Epithelial cell of proximal tubule (primary cell): ENCODE measurements at places on chromosomes 1 and 21. TPM values are rescaled to one million over a fixed set of nuclear protein-coding genes. Genes with fewer than 3 reads are reported as not detected.

PLA2G2D gene
- total RNA-seq = not detected in 2 replicates

PLA2G2F gene
- 3.8 and 4.2 TPM in 2 replicates for total RNA-seq

GJA5 gene
- total RNA-seq = 1.2 and 2.7 TPM in 2 replicates

ALPL gene
- total RNA-seq = 0.43 TPM in 1 of 2 replicates, not detected in the other

TMEM269 gene
- total RNA-seq = not detected in 2 replicates

DNA sequence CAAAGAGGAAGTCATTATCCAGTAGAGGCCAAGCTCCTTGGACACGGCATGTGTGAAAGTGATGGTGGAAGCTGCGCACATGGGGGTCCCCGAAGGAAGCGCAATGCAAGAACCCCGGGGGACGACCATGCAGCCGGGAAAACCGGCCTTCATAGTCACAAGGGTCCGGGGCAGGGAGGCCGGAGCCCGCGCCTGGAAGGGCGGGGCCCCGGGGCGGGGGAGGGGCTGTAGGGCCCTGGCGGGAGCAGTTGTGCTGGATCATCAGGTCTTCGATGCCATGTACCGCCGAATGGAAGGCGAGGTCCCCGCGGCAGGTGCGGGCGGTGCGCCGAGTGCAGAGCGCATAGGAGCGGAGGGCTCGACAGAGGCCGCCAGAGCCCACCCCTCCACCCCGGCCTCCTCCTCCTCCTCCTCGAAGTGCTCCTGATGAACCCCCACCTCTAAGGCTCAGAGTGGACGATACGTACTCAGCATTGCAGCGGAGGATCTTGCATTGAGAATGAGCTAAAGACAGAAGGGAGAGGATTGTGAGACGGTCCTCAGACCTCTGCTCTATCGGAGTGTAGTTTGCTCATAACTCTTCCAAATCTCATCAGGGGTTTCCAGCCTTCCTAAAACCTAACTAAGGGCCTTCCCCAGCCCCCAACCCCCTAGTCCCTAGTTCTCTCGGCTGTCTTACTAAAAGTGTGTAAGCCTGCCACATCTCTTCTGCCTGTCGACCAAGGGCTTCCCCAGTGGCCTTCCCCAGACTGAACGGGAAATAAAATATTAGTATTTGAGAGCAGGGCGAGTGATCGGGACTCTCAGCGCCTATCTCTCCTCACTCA lies 2.1 kb downstream of the HJV start:
- DNase-seq = no peak

DNA sequence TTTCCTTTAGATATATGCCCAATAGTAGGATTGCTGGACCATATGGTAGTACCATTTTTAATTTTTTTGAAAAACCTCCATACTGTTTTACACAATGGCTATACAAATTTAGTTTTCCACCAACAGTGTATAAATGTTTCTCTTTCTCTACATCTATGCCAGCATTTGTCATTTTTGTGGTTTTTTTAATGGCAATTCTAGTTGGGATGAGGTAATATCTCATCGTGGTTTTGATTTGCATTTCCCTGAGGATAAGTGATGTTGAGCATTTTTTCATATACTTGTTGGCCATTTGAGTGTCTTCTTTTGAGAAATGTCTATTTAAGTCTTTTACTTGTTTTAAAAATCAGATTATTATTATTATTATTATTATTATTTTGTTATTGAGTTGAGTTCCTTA lies 35.5 kb downstream of the PLA2G4A start:
- no peak for DNase-seq

GRCh38 chr1:203291201-203292096 lies 13.9 kb upstream of the BTG2 start:
- no peak for DNase-seq

DNA sequence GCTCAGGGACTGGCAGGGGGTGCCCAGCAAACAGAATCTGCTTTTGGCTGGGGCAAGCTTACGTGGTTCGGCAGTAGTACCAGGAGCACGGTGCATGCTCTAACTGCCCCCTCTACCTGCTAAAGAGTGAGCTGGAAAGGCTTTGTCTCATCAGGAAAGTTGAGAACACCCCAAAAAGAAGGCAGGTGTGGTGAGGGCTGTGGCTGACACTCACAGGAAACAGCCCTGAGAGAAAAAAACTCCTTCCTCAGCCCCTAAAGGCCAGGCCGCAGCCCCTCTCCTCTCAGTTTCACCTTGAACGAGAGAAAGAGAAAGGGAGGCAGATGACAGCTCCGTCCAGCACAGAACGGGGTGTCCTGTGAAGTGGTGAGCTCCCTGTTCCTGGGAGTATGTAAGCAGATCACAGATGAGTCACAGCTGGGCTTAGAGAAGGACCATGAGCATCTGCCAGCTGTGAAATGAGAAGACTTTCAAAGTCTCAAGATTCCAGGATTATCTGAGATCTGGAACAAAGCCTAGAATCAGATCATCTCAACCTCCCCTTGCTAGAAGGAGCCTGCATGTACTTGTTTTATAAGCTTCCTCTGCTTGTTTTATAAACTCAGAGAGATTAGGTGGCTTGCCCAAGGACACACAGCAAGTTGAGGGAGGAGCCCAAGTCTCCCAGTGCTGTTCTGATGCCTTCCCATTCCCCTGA lies 13.4 kb downstream of the LAPTM5 start:
- DNase-seq = no peak

DNA sequence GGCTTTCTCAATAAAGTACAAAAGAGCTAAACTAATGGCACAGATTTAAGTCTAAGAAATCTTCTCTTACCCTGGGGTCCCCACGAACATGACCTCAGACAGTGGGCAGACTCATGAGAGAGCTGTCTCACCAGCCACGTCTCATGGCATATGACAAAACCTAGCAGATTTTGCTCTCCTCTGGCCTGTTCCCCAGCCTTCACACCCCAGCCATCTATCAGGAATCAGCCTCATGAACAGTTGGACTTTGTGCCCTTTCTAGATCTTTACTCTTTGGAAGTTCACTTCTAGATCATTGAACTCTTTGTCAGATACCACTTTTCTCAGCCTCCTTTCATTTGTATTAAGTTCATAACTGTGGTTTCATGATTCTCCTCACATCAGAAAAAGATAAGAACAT lies 14.2 kb upstream of the HSD3B1 start:
- DNase-seq = no peak

DNA sequence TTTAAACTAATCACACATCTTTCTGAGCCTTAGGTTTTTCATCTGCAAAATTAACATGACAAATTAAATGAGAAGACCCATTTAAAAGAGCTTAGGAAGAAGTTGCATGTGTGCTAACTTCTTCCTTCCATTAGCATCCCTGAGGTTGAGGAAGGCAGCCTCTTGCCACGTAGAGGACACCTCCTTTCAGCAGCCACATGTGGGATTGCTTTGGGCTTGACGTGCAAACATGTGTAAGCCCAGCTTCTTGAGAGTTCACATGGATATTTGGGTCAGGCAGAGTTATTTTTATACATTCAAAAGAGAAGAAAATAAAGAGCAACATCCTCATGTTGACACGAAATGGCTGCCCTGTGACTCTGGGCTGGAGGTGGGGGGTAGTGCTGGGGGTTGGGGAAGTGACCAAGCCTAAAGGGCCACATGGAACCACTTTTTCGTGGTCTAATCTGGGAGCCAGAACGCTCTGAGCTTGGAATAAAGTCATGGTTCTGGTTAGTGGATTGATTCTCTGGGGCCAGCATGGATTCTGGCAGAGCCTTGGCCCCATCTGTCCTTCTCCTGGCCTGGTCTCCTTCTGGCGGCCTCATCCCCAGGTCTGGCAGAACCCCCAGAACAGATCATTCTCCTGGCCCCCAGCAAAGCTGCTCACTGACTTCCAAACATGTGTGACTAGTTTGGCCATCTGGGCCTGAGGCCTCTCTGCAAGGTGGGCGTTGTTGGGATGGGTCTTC lies 137.1 kb upstream of the USP24 start:
- no peak for DNase-seq

GRCh38 chr1:62175568-62176179 lies 19.0 kb upstream of the L1TD1 start:
- DNase-seq = no peak
